ENCODE measurements at places on chromosomes 4 and X. TPM values are rescaled to one million over a fixed set of nuclear protein-coding genes. Genes with fewer than 3 reads are reported as not detected.

The NEUROG2 gene
- not detected for polyA plus RNA-seq

The SMIM31 gene
- polyA plus RNA-seq = 6.5 TPM

The UGT2A3 gene
- polyA plus RNA-seq = 16.9 TPM

DNA sequence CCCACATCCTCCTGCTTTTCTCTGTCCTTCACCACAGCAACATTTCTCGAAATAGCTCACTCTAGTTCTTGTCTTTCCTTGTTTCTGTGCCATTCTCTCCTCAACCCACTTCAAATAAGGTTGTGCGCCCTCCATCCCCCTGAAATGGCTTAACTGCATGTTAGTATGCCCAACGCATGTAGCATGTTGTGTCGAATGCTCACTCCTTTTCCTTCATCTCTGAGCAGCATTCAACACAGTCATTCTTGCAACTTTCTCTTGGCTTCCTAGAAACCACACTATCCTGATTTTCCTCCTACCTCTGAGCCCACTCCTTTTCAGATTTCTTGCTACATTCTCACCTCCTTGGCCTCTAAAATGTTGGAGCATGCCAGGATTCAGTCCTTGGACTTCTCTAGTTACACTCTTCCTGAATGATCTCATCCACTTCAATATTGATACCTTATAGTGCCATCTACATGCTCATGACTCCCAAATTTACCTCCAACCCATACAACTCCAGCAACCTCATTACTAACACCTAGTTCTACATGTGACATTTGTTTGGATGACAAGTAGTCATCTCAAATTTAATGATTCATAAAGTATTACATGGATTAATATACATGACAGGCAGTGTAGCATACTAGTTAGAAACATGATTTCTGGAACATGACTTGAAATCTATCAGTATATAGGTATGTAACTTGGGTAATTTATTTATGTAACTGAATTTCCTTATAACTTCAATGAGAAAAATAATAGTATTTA lies 22.3 kb downstream of the RBMX start:
- peaks cover 34% of the 10 kb centered on the region for H3K36me3 ChIP-seq
- H3K27ac ChIP-seq = no peak overlapping the region
- no peak for DNase-seq
- no peaks in the 10 kb centered on the region for H3K4me1 ChIP-seq
- no peaks in the 10 kb centered on the region for H3K27me3 ChIP-seq
- H3K4me3 ChIP-seq = no peak overlapping the region

- no peaks in the 10 kb centered on the region for H3K36me3 ChIP-seq
- H3K4me3 ChIP-seq = no peak overlapping the region
- H3K4me1 ChIP-seq = no peaks in the 10 kb centered on the region
- no peak overlapping the region for H3K27ac ChIP-seq
- no peak for DNase-seq
Observed at GRCh38 chrX:53125506-53125905, 31.6 kb downstream of the KANTR start.

DNA sequence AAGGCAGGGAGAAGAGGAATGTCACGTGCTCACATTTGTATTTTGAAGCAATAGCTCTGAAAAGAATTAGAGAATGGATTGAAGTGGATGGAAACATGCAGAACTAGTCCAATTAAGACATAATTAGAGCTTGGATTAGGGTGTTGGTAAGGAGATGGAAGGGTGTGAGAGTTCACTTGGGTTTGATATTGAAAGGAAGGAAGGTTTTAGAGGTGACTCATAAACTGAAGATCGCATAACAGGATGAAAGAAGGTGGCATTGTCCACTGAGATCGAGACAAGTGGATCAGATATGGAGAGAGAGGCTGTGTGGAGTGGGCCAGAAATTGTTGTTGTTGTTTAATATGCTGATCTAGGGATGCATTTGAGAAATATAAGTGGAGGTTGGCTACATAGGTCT lies 244.0 kb upstream of the SMIM31 start:
- H3K36me3 ChIP-seq = no peaks in the 10 kb centered on the region
- H3K4me3 ChIP-seq = no peak overlapping the region

DNA sequence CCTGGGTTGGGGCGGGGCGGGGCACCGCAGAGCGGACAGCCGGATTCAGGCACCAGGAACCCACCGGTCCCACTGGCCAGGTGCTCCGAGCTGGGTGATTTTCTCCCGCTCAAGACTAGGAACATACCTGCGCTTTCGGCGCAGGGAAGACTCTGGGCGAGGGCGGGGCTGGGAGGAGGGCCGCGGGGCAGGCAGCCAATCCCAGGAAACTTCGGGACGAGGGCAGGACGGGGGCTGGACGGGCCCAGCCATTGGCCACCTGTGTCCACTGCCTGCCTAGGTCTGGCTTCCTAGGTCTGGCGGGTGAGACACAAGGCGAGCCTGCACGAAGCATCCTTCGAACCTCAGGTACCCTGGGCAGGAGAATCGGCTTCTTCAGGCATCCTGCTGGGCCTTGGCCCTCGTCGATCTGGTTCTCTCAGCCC lies 274 bp upstream of the ERVMER34-1 start:
- no peaks in the 10 kb centered on the region for H3K4me1 ChIP-seq
- no peaks in the 10 kb centered on the region for H3K36me3 ChIP-seq
- peak overlapping the region; percentile 57 for H3K4me3 ChIP-seq
- peak; percentile 68 for DNase-seq
- no peak overlapping the region for H3K27ac ChIP-seq

DNA sequence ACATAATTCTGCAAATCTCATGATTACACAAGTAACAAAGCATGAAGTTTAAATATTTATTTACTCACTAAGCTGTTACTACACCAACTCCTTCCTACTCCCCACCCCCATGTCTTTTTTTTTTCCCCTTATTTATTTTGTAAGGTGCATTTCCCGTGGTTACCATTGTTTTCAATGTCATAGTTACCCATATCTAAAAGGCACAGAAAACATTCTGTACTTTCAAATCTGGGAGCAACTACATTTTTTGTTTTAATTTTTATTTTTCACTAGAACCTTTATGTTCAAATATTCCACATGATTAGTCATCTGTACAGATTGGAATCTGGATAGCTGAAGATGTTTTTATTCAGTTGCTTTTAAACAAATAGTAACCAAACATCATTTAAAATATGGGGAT lies 62.8 kb downstream of the PPP3CA start:
- no peak overlapping the region for H3K27ac ChIP-seq
- no peak overlapping the region for H3K4me3 ChIP-seq
- H3K27me3 ChIP-seq = no peaks in the 10 kb centered on the region
- no peak for DNase-seq

DNA sequence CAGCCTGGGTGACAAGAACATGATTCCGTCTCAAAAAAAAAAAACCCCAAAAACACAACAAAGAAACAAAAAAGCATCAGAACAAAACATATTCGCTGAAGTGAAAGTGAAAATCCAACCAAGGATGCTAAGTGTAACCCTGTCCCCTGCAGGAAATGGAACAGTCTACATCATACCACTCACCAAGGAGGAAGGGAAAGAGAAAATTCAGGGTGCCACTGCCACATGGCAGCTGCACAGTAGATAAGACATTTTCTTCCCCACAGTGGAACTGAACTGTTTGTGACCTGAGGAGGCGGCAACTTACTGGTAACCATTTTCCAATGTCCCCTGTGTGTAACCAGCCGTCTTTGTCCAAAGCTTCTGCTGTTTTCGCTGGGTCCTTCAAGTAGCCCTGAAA lies 28.2 kb upstream of the CENPU start:
- no peak overlapping the region for H3K4me3 ChIP-seq
- H3K27ac ChIP-seq = no peak overlapping the region
- DNase-seq = peak; percentile 15

Data from sigmoid colon (tissue), 7 donors.